Gastrocnemius medialis (tissue), 4 donors: ENCODE measurements at places on chromosomes 11 and 22.

DNA sequence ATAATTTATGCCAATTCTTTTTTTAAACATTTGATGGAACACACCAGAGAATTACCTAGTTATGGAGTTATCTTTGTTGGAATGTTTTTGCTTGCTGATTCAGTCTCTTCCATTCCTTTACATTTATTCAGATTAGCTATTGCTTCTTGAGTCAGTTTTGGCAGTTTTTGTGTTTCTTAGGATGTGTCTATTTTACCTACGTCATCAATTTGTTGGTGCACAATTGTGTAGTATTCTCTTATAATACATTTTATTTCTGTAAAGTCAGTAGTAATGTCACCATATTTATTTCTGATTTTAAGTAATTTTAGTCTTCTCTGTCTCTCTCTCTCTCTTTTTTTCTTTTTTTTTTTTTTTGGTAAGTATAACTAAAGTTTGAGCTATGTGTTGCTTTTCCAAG lies 929.5 kb upstream of the RAG2 start:
- DNase-seq = no peak
- H3K27ac ChIP-seq = no peak overlapping the region
- H3K4me1 ChIP-seq = no peaks in the 10 kb centered on the region
- no peaks in the 10 kb centered on the region for H3K27me3 ChIP-seq
- no peaks in the 10 kb centered on the region for H3K36me3 ChIP-seq

DNA sequence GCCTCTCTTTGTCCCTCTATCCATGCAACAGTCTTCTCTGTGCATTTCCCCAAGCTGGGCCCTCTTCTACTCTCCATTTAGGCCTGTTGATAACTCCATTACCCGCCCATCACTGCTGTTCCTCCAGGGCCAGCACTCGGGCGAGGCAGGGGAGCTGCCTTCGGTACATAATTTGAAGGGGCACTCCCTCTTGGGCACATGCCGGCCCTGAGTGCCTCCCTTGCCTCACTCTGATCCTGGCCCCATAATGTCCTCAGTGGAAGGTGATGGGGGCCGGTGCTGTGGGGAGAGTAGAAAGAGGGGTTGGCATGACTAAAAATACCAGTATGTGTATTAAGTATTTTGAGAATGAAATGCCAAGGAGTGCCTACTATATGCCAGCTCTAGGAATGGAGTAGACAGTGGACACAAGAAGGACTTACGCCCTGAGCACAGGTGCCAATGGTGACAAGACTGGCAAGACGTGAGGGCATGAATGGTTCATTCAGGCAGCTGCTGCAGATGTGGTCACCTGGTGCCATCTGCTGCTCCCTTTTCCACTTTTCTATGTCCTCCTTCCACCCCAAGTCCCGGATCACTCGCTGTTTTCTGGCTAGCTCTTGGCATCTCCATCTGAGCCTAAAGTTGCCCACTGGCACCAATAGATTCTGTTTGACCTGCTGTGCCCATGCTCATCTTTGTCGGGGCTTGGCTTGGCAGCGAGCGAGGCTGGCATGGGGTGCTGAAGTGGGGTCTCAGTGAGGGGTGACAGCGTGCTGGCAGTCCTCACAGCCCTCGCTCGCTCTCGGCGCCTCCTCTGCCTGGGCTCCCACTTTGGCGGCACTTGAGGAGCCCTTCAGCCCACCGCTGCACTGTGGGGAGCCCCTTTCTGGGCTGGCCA lies 22.6 kb downstream of the TMEM218 start:
- peaks cover 6% of the 10 kb centered on the region for H3K4me1 ChIP-seq
- no peak for DNase-seq
- H3K36me3 ChIP-seq = no peaks in the 10 kb centered on the region
- no peak overlapping the region for H3K4me3 ChIP-seq
- no peak overlapping the region for H3K27ac ChIP-seq
- H3K27me3 ChIP-seq = no peaks in the 10 kb centered on the region

- no peaks in the 10 kb centered on the region for H3K36me3 ChIP-seq
- H3K4me3 ChIP-seq = no peak overlapping the region
- peaks cover 84% of the 10 kb centered on the region for H3K4me1 ChIP-seq
- H3K27ac ChIP-seq = peak overlapping the region; percentile 59
- no peaks in the 10 kb centered on the region for H3K27me3 ChIP-seq
These were observed 46.4 kb downstream of the RAB30 start for GRCh38 chr11:83025267-83025704.

DNA sequence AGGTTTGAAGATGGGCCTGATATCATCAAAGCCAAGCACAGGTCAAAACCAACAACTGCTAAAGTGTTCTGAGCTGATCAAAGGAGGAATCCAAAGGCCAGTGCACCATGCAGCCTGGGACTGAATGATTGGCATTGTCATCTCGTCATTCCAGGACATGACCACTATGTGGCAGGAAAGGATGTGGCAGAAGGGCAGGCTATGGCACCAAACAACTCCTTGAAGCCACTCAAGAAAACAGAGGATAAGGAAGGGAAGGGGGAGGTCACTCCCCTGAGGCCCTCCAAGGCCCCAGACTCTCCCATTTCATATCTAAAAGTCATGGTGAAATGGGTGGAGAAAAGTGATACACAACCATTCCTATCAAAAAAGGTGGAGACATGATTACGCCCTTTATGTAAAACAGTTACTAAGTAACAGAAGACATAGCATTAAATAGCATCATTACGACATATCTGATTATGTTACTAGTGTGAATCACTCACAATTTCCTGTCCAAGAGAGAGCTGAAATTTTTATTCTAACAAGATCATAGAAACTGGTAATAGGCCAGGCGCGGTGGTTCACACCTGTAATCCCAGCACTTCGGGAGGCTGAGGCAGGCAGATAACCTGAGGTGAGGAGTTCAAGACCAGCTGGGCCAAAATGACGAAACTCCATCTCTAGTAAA lies 49.3 kb downstream of the AHNAK start:
- no peaks in the 10 kb centered on the region for H3K27me3 ChIP-seq
- no peak overlapping the region for H3K4me3 ChIP-seq
- H3K27ac ChIP-seq = peak overlapping the region; percentile 67
- H3K4me1 ChIP-seq = peaks cover 33% of the 10 kb centered on the region
- peak; percentile 69 for DNase-seq

DNA sequence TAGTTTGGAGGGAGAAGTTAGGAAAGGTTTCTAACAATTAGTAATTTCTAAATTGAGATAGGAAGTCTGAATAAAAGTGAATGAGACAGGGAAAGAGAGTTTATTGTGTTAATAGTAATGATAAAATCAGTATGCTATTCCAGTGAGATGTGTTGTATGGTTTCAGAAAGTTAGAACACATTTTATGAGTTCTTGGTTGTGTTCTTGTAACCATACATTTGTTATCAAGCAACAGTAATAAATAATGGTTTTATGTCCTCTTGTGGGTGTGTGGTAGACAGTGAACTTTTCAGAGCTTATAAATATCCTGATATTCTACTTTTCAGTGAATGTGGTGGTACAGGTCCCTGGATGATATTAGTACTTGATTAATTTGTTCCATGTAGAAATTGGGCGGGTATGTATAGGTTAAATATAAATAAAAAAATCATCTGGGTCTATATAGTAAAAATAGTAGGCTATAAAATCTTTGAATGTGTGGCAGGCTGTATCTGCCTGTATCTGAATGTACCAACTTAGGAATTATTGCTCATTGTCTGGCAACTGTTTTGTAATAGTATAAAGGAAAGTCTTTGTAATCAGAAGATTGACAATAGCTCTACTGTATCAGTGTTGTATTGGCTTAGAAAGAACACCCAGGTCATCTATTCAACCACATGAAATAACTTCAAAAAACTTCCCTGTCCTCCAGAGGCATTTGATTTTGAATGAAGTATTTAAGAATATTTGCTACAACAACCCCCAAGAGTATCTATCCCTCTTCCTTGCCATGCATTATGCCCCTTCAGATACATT lies 54.8 kb downstream of the UVRAG start:
- peaks cover 17% of the 10 kb centered on the region for H3K4me1 ChIP-seq
- no peak overlapping the region for H3K4me3 ChIP-seq
- no peaks in the 10 kb centered on the region for H3K27me3 ChIP-seq
- H3K36me3 ChIP-seq = no peaks in the 10 kb centered on the region
- DNase-seq = no peak

GRCh38 chr11:128318856-128319474 lies 268.4 kb downstream of the ETS1 start:
- DNase-seq = no peak
- no peak overlapping the region for H3K4me3 ChIP-seq
- no peaks in the 10 kb centered on the region for H3K4me1 ChIP-seq
- H3K27me3 ChIP-seq = no peaks in the 10 kb centered on the region

DNA sequence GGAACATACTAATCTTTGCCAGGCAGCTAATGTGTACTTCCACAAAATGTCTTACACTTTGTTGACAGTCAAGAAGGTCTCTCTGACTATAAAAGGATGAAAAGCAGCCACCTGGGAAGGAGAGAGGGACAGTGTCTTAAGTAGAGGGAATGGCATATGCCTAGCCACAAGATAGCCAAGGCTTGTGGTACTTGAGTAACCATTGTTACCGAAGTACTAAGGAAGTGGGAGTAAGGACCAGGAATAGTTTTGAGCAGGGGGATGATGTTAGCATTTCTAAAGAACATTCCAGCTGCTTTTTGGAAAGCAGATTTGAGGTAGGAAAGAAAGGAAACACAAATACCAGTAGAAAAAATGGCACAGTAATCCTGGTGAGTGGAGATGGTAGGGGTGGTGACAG lies 3.4 kb downstream of the TMEM126A start:
- H3K36me3 ChIP-seq = peaks cover 7% of the 10 kb centered on the region
- H3K27me3 ChIP-seq = no peaks in the 10 kb centered on the region
- H3K4me3 ChIP-seq = no peak overlapping the region
- peaks cover 10% of the 10 kb centered on the region for H3K4me1 ChIP-seq
- no peak overlapping the region for H3K27ac ChIP-seq

GRCh38 chr11:57263351-57263750 lies 26.3 kb upstream of the APLNR start:
- H3K27ac ChIP-seq = no peak overlapping the region
- no peak for DNase-seq
- H3K27me3 ChIP-seq = no peaks in the 10 kb centered on the region
- no peaks in the 10 kb centered on the region for H3K4me1 ChIP-seq
- H3K36me3 ChIP-seq = no peaks in the 10 kb centered on the region

GRCh38 chr22:20268279-20269012 lies at the start of gene RTN4R:
RTN4R (minus strand) TSS chr22:20268318; CDS start chr22:20268092, 226 bp downstream.
- no peaks in the 10 kb centered on the region for H3K27me3 ChIP-seq
- H3K27ac ChIP-seq = peak within 1 kb of the TSS; percentile 46
- DNase-seq = peak; percentile 23
- H3K4me1 ChIP-seq = no peaks in the 10 kb centered on the region
- no peaks in the 10 kb centered on the region for H3K36me3 ChIP-seq

DNA sequence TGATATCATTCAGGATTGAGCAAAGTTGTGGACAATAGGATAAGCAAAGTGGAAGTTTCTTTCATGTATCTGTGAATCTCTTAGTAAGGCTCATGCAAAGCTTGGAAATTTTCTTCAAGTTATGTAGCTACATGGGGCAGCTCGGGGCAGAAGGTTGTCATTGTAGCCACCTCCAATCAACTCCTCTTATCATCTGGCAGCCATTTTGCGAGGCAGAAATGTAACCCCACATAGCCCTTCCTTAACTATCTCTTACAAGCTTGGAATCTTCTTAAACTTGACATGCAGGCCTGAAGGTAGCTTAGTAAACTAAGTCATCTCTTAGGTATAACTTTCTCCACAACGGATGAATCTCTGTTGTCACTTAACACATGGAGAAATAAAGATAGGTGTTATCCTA lies 392.8 kb downstream of the AASDHPPT start:
- H3K27me3 ChIP-seq = no peaks in the 10 kb centered on the region
- no peak overlapping the region for H3K27ac ChIP-seq
- no peak overlapping the region for H3K4me3 ChIP-seq
- no peaks in the 10 kb centered on the region for H3K4me1 ChIP-seq

GRCh38 chr11:14975252-14975587 lies 3.1 kb upstream of the CALCA start:
- H3K4me1 ChIP-seq = peaks cover 16% of the 10 kb centered on the region
- H3K27me3 ChIP-seq = peaks cover 66% of the 10 kb centered on the region
- no peak overlapping the region for H3K27ac ChIP-seq
- DNase-seq = no peak

DNA sequence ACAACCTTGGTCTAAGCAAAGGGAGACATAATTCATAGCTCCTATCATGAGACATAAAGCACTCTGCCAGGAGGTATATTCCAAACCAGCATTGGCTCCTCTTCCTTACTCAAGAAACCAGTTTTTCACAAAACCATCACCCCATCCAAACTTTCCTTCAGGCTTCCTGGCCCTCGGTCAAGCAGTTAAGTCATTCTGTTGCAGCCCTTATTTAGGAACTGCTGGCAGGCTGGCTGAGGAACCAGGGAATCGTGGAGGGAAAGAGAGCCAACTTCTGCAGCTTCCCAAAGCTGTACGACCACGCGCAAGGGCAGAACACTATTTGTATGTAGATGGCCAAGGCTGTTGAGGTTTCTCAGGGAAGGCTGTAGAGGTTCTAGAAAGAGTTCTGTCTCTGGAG lies 680 bp downstream of the IFT46 start:
- no peaks in the 10 kb centered on the region for H3K36me3 ChIP-seq
- peak overlapping the region; percentile 38 for H3K27ac ChIP-seq
- H3K27me3 ChIP-seq = no peaks in the 10 kb centered on the region
- H3K4me1 ChIP-seq = peaks cover 7% of the 10 kb centered on the region

DNA sequence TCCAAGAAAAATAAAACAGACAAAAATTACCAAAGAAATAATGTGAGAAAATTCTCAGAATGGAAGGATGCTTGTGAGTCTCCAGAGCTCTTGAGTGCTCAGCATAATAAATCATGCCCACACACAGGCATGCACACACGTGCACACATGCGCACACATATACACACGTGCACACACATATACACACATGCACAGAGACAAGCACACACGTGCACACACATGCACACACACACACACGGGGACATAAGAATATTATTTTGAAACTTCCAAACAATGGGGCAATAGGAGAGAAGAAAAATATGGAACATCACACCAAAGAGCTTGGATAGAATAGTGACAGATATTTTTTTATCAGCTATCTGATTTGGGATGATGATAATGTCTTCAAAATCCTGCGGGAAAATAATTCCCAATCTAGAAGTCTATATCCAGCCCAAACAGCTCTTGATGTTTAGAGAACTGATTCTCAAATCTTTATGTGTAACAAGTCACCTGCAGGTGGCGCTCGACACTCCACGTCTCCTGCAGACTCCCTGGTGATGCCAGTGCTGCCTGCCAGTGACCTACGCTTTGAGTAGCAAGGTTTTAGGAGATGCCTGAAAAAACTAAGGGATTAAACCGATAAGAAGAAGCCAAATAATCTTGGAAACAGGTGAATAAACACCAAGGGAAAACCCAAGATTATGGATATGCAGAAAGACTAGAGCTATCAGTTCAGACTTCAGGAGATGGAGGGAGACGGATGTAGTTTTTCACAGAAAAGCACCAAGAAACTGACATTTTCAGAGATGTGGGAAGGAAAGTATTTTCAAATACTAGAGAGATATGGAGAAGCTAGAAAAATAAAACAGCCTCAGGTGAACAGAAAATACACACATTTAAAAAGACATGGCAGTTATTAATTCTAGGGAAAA lies 743.6 kb downstream of the ETS1 start:
- no peaks in the 10 kb centered on the region for H3K36me3 ChIP-seq
- no peak overlapping the region for H3K4me3 ChIP-seq
- H3K27ac ChIP-seq = no peak overlapping the region
- H3K27me3 ChIP-seq = no peaks in the 10 kb centered on the region

- H3K27me3 ChIP-seq = no peaks in the 10 kb centered on the region
- H3K27ac ChIP-seq = no peak overlapping the region
- no peaks in the 10 kb centered on the region for H3K36me3 ChIP-seq
These were observed 35.0 kb downstream of the TPBGL start for GRCh38 chr11:75275581-75275980.

GRCh38 chr11:124812876-124813275 lies 12.7 kb upstream of the MSANTD2 start:
- no peak for DNase-seq
- H3K4me1 ChIP-seq = no peaks in the 10 kb centered on the region
- H3K27ac ChIP-seq = no peak overlapping the region
- no peaks in the 10 kb centered on the region for H3K27me3 ChIP-seq
- no peaks in the 10 kb centered on the region for H3K36me3 ChIP-seq
